ENCODE measurements at places on chromosomes 16 and 17. TPM values are rescaled to one million over a fixed set of nuclear protein-coding genes. Genes with fewer than 3 reads are reported as not detected.

Gene CES5A
- total RNA-seq, result not detected

Gene CHST6
- not detected for total RNA-seq

Gene OGFOD1
- total RNA-seq, result 39.3 TPM

Gene ELP5
- 49.5 TPM for total RNA-seq

Gene ZNF624
- total RNA-seq, result 7.4 TPM

GRCh38 chr16:54317101-54317611 lies 30.6 kb upstream of the IRX3 start:
- DNase-seq, result no peak

- DNase-seq, result no peak
Measured at GRCh38 chr17:74342224-74342623, 16.2 kb downstream of the KIF19 start.

DNA sequence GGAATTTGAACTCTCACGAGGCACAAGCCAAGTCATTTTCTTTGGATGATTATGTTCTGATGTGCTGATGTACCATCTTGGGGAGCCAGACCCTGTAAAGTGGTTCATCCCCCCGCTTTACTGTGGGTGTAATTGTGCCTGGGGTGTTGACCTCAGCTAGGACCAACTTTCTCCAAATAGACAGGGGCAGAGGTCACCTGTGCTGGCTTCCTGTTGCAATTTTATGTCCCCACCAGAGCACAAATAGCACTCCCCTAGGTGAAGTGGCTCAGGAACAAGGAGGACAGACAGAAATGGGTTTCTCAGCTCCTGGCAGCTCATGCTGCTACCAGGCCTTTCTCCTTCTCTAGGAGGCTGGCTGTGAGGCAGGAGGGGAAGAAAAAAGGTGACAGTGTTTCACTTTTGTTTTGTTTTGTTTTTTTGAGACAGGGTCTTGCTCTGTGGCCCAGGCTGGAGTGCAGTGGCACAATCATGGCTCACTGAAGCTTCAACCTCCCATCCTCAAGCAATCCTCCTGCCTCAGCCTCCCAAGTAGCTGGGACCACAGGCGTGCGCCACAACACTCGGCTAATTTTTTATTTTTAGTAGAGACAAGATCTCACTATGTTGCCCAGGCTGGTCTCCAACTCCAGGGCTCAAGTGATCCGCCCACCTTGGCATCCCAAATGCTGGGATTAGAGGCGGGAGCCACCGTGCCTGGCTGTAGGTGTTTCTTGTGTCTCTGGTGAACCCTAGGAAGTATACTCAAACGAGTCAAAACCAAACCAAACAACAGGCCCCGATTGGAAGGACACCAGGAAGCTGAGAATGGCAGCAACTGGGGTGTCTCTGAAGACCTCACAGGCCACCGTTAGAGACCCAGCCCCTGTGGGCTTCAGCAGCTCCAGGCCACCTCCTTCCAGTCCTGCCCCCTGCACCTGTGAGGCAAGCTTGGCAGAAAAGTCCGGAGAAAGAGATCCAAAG lies 32.5 kb upstream of the WFIKKN2 start:
- no peak for DNase-seq

DNA sequence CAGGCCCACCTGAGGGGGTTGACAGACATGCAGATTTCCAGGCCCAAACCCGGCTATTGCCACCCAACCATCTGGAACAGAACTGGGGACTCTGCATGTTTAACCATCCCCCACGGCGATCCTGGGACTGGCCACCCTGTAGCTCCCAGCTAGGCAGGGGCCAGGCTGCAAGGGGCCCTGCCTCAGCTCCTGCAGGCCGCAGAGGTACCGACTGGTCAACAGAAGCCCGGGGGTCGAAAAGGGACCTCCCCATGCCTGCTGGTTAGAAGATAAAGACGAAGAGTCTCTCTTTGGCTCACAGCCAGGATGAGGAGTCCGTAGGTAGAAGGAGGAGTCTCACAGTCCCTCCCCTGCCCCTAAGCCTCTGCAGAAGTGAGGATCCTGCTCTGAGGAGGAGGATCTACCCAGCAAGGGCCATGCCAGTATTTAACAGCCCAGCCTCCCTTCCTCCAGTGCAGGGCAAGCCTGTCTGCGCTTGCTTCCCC lies 223.4 kb upstream of the TNRC6C start:
- DNase-seq, result no peak

DNA sequence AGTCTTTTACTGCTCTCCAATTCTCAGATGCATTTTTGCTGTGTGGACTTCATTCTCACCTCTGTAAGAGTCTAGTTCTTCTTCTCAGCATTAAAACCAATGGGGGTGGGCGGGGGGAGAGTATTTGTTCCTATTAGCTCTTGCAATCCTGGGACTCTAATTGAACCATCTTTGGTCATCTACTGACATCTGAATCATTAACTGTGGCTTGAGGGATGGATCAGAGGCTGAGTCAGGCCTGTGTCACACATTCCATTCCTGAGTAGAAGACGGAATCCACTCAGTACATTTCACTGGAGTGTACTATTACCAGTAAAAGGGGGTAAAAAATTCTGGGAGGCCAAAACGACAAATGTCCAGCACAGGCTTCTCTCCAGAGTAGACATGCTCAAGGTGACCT lies 12.8 kb upstream of the ZNF23 start:
- DNase-seq, result no peak

- no peak for DNase-seq
Measured at GRCh38 chr16:10661737-10662136, 33.0 kb downstream of the TEKT5 start.

- no peak for DNase-seq
Measured at GRCh38 chr17:44770166-44770925, 11.6 kb downstream of the ADAM11 start.

DNA sequence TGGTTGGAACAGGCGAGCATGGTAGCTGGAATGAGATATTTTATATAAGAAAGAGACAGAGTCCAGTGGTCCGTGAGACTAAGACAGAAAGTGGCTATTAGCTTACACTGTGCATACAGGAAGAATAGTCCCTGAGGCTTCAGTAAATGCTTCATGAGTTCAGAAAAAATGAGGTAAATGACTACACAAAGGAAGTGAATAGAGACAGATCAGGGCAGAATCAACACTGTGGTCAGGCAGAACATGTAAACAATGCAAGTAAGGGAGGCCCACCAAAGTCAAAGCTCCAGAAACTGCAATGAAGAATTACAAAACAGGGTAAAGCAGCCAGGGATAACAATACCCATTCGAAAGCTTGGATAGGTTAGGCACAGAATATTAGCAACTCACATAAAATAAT lies 4.8 kb downstream of the ABCA10 start:
- no peak for DNase-seq

GRCh38 chr17:47879028-47879585 lies 16.9 kb upstream of the SP2 start:
- no peak for DNase-seq
